T1000 (cell line): ENCODE measurements at places on chromosomes 5 and 9.

- DNase-seq = no peak
Measured at GRCh38 chr5:163773226-163773625, 267.8 kb downstream of the MAT2B start.

- no peak for DNase-seq
Measured at GRCh38 chr5:88236866-88237642, 31.6 kb downstream of the TMEM161B start.

DNA sequence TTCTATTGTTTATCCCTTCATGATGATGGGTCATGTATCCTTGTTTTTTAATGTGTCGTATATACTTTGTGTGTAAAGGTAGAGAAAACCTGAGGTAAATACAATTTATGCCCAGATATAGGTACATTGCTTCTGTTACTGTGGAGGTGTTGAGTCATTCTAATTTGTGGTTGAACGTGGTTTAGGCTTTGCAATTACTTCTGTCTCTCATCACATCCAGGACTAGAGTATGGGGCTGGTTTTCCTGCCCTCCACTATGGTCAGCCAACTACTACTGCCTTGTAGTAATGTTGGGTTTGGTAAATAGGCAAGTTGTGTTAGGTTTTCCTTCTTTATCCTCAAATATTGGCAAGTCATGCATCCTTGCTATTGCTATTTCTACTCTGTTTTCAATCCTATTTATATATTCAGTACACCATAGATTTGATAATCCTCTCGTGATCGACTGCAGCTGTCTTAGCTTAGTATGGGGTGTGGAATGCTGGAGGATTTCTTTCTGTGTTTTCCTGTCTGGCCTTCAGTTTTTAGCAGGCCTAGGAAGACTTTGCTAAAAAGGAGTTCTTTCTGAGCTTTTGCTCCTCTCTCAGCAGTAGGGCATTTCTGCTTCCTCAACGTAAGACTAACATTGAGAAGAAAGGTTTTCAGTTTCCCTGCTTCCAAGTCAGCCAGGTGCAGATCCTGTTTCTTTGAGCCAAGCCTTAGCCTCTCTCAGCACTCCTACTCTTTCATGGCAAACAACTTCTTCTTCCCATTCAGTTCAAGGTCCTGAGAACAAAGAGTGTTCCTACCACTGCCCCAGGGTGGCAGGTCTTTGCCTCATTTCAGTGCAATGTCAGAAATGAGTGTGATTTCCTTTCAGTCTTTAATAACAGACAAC is 844.4 kb upstream of the CDH18 start:
- no peak for DNase-seq

- DNase-seq = no peak
Measured at GRCh38 chr5:149125386-149125891, 15.9 kb upstream of the ABLIM3 start.

- DNase-seq = no peak
Measured at GRCh38 chr5:38772471-38772870, 73.3 kb upstream of the OSMR start.

- no peak for DNase-seq
Measured at GRCh38 chr9:108181441-108181840, 674.3 kb downstream of the ACTL7B start.

GRCh38 chr5:42855811-42856210 is 44.1 kb upstream of the SELENOP start:
- no peak for DNase-seq

- no peak for DNase-seq
Measured at GRCh38 chr5:83230511-83230910, 153.2 kb downstream of the XRCC4 start.

DNA sequence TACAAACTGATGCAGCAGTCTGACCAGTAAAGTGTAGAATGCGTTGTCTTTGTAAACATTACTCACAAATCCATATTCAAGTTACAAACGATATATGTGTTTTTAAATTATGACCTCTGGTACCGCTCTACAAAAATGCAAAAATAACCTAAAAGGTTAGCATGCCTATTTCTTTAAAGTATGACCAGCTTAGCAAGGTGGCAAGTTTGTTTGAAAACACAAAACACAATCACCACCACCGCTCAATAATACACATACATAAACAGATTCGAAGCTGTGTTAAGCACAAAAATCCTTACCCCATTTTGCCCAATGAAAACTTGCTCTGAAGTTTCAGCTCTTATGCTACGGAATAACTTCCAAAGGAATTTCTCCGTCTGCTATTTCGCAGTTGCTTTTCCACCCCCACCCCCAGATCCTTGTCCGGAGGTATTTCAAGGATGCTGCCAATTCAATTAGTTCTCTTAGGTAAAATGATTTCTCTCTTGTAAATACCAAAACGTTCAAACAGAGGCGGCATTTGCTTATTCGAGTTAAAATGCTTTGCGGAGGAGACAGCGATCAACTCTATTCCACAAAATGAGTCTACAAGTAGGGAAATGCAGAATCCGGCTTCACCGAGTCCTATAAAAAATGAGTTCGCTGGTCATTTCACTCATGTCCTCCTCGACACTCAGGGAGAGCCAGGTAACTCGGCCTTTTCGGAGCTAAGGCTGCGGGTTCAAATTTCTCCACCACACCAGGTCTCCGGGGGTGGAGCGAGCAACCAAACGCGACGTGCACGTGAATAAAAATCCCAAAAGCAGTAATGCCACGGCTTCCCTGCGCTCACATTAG is 1.2 kb downstream of the HOMER1 start:
- no peak for DNase-seq

- DNase-seq = peak; percentile 38
Measured at GRCh38 chr9:122228568-122229484, at the start of gene LHX6. Gene LHX6, minus strand, starts transcription at chr9:122228957. Its CDS starts 217 bp downstream, at chr9:122228740.

DNA sequence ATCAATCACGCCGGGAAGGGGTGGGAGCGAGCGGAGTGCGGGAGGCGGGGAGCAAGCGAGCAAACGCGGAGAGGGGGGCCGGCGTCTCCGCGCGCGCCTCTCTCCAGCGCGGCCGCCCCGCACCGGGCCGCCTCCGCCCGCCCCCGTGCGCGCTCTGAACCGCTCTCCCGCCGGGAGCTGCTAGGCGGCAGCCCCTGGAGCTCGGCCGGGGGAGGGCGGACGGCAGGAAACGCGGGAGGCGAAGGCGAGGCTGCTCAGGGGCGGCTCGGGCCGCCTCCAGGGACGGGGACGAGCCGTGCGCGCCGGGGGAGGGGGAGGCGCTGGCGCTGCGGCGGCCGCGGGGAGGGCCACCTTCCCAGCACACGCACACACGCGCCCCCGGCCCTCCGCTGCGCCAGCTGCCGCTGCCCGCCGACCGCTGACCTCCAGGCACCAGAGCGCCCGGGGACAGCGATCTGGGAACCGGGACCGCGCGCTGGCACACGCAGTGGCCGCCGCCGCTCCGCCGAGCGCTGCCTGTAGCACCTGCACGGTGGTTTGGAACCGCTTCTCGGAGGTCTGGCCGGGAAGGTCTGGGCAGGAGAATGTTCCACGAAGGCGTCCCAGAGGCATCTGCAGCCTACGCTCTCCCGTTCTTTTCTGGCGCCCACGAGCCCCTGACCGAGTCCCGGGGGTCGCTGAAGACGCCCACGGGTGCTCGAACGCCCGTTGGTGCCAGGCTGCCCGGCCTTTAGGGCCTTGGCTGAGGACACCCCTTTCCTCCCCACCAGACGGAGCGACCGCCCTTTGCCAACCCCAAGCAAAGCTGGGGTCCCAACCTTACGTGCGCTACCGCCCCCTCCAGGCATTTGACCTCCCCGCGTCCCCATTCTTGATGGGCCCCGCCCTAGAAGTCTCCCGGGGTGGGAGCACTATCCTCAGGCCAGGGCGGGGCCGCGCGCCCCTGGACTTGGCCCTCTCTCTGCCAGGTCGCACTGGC is at the start of gene GABBR2:
Gene GABBR2, minus strand, starts transcription at position 3 of the 979 bp plus-strand sequence. CDS start 198 bp downstream, outside the sequence.
- DNase-seq = no peak

- no peak for DNase-seq
Measured at GRCh38 chr5:107869438-107870115, 198.8 kb upstream of the EFNA5 start.

DNA sequence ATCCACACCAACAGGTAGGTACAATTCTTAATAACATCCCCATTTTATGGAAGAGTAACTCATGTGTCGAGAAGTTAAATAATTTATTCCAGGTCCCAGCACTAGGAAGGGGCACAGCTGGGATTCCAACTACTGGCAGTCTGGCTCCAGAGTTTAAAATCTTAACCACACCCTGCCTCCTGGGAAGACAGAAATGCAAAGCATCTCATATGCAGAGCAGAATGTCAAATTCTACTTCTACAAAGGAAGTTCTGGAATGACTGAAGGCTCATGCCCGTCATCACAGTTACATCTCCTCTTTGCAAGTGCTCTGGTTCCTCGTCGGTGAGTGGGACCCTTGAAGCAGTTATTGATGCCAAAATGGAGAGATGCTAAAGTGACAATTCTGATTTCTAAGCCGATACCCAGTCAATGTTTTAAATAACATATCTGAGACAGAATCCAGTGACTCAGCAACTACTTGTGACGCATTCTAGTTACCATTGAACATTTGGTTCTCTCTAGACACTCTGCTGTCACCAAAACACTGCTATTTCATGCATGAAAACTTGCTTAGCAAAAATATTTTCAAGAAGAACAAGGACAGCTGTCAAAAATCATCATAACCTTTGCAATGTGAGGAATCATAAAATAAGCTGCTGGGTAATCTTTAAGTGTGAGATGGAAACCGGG is 412.7 kb downstream of the CTNND2 start:
- no peak for DNase-seq

- no peak for DNase-seq
Measured at GRCh38 chr5:17132444-17133083, 84.9 kb upstream of the BASP1 start.

DNA sequence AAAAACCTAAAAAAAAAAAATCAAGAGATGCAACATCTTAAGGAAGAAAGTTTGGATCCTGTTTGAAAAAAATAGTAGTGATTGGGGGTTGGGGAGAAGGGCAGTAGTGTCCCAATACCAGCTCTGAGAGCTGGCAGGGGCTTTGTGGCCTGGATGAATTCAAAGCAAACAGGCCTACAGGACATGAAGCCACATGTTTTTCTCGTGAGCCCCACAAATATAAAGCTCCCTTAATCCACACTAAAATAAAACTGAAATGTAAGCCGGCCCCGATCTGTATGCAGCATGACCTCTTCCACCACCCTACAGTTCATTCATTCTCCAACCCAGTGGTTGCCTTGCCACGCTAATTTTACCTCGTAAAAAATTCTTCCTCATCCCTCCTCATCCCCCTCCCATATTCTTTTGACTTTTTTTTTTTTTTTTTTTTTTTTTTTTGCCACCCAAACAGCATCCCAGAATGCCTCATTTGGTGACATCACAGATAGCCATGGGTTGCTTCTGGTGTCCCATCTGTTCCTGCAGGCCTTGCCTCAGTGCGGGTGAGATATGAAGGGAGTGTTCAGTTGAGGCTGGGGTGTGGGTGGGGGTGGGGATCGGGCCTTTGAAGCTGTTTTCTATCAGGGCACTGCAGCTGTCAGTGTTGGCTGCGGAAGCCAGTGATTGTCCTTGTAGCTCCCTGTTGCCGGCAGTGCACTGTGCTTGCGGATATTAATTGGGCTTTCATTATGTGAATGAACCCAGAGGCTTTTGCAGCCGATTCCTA is 81.6 kb upstream of the NFIB start:
- no peak for DNase-seq

GRCh38 chr9:83744206-83744605 is 36.4 kb upstream of the UBQLN1 start:
- DNase-seq = no peak

DNA sequence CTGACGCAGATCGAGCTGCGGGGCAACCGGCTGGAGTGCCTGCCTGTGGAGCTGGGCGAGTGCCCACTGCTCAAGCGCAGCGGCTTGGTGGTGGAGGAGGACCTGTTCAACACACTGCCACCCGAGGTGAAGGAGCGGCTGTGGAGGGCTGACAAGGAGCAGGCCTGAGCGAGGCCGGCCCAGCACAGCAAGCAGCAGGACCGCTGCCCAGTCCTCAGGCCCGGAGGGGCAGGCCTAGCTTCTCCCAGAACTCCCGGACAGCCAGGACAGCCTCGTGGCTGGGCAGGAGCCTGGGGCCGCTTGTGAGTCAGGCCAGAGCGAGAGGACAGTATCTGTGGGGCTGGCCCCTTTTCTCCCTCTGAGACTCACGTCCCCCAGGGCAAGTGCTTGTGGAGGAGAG is 4.6 kb upstream of the PHYHD1 start:
- DNase-seq = peak; percentile 24

DNA sequence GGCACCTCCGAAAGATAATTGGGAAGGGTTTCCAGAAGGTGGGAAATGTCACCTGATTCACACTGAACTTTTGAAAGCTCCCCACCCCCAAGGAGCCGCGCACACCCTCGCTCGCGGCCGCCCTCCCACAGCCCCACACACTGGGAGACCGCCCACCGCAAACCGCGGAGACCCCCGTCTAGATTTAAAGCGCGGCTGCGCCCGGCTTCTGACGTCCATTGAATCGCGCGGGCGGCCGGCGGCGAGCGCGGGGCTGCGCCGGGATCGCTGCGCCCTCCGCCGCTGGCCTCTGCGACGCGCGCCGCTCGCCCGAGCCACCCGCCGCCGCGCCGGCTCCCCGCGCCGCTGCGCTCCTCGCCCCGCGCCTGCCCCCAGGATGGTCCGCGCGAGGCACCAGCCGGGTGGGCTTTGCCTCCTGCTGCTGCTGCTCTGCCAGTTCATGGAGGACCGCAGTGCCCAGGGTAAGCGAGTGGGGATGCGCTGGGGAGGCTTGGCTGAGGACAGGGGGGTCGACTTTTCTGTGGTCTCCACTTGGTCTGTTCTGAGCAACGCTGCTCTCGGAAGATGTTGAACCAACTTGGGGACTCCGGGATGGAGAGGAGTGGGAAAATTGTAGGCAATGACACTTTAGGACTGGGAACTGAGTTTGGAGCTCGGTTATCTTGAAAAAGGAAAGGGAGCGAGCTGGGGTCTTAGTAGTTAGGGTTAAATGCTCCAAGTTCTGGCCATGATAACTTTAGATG is at the start of gene FST:
Gene FST, plus strand, starts transcription at position 214 of the 743 bp plus-strand sequence. Its CDS starts 163 bp downstream, at position 377.
- no peak for DNase-seq

DNA sequence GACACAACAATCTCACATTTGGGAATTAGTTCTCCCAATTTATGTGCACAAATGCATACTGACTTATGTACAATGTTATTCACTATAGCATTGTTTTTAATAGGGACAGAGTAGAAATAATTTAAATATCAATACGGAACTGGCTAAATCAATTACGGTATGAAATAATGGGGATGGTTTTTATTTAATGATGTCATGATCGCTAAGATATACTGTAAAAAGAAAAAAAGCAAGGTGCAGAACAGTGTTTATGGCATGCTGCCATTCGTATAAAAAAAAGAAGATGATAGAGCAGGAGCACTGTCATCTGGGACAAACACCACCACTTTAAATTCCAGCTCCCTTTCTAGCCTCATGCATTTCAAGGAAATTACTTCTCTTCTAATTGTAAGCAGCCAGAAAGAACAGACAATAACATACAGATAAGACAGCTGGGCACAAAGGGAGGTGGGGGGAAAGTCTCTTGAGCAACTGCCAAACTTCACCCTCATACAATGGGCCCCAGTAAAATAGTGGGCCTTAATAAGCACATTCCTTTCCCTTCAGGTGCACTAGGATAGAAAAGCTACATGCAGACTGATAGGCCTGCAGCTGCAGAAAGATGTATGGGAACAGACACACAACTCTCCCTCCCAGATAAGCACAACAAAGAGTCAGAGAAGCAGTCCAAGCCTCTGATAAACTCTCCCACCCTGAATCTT is 8.4 kb downstream of the SREK1IP1 start:
- DNase-seq = no peak

DNA sequence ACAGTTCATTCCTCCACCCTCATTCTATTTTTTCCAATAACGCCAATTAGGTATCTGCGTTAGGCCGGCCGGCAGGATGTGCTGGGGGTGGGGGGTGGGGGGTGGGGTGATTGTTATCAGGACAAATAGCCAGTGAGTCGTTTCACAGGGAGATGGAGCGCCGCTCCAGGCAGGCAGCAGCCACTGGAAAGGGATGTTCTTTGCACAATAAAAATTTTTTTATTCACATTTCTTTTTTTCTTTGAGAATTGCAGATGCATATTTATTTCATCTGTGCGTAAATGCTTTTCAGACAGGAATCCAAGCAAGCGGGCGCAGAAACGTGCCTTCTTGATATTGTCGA is 4.1 kb downstream of the LMX1B start:
- DNase-seq = no peak
